Stimulated activated CD4-positive, alpha-beta T cell treated with anti-CD3 and anti-CD28 coated beads, Interleukin-12 subunit alpha, Interleukin-12 subunit beta, amount 100 ng/mL, for 48 hours (primary cell): ENCODE measurements at places on chromosomes 16 and 17.

GRCh38 chr17:71327376-71328059 lies 793.3 kb upstream of the SOX9 start:
- DNase-seq, result no peak

DNA sequence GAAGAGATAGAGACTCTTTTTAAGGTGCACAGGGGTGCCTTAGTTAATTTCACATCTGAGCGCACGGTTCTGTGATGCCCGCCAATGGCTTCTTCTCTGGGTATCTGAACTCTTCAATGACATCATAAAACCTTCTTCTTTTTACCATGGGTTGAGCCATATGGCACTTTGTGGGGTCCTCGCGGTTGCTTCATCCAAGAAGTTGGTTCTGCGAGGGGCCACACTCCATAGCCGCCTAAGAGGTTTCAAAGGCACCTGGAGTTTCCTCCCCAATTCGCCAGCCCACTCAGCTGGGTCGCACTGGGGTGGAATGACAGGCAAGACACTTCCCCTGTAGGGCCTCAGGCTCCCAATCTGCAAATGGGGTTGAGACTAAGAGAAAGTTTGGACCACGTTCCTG lies 10.4 kb upstream of the MT4 start:
- DNase-seq, result no peak

- peak; percentile 65 for DNase-seq
Measured at GRCh38 chr17:77375917-77376651, 235.3 kb downstream of the SEC14L1 start.

DNA sequence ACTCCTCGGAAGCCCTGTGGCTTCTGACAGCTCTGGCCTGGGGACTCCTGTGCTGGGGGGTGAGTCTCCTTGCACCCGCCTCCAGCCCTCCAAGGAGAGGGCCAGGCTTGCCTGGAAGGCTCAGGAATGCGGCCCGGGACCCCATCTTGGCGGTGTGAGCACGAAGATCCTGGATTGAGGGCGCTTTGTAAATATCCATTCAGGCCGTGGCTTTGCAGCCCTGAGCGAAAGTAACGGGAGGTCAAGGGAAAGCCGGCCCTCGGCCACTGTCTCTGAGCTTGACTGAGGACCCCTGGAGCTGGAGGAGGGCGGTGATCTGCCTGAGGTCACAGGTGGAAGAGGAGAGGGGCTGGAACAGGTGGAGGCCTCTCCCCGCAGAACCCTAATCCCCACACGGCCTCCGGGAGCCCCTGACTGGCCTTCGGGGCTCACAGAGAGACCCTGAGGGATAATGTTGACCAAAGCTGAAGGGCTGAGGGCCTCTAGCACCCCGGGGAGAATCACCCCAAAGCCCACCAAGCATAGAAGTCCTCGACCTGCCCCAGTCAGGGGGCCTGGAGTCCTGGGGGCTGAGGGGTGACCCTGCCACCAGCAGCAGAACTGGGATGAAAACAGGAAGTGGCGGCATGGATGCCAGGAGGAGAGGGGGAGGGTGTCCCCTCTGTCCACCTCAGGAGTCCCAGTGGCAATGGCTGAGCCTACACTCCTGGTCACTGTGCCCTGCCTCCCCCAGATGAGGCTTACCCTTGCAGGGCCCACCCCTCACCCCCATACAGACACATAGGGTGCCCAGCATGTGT lies 8.3 kb upstream of the RASD1 start:
- DNase-seq, result no peak

GRCh38 chr16:69012906-69013305 lies 92.5 kb upstream of the HAS3 start:
- DNase-seq, result no peak

DNA sequence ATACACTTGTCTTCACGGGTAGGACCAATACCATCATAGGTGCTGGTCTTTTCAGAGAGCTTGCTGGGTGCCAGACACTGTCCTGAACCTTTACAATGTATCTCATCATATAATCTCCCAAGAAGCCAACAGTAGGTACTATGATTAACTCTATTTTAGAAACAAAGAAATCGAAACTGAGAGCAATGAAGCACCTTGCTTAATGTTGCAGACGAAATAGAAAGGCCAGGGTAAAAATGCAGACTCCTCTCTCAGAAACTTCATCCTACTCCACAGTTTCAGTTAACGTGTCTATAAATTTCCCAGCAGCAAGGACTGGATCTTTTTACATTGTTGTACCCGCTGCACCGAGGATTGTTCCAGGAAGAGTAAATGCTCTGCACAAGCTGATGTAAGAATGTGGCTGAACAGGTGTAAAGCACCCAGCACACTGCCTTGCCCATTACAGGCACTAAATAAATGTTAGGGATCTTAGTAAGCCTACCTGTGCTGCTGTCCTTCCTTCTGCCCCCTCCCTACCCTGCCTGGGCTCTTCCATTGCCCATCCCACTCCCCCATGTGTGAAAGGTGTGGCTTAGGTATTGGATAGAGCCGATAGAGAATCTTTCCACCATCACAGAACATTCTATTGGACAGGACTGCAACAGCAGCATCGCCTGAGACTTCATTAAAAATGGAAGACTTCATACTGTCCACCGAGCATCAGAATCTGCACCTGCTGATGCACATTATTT lies 476.7 kb downstream of the SOX9 start:
- DNase-seq, result no peak

GRCh38 chr16:259226-259625 lies 16.5 kb downstream of the RGS11 start:
- no peak for DNase-seq

DNA sequence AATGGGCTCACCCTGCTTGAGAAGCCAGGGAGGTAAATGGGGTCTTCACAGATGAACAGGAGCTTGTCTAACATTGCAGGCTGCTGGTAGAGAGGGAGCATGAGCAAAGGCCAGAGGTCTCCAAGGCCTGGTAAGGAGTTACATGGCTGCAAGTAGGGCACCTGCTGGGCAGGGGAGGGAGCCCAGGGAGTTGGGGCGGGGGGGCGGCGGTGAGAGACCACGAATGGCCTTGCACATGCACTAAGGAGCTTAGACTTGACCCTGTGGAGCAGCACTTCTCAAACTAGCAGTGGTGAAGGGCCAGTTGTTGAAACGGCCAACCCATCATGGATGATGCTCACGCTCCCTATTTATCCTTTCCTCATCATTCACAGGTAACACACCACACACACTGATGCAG lies 38.4 kb downstream of the ERN1 start:
- DNase-seq, result no peak

DNA sequence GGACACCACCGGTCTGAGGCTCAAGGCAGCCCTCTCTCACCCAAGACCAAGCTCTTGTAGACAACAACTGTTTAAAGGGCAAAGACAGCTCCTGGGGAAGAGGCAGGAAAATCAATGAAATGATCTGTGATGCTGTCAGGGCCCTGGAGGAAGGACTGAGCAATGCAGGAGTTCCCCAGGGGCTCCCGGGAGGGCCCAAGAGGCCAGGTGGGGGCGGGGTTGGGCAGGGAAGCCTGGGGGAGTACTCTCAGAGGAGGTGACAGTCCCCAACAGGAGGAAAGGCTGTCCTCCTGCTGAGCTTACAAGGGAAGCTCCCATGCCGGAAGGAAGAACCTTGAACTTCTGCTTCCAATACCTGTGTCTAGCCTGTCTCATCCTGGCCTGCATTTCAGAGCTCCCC lies 8.3 kb upstream of the NOS2 start:
- no peak for DNase-seq
